MCF 10A (cell line): ENCODE measurements at places on chromosomes 6 and 20. TPM values are rescaled to one million over a fixed set of nuclear protein-coding genes. Genes with fewer than 3 reads are reported as not detected.

Gene ESF1
- total RNA-seq, result 17.4 and 21.2 TPM in 2 replicates

Gene GHRH
- not detected in 2 replicates for total RNA-seq

Gene OCSTAMP
- total RNA-seq, result not detected in 2 replicates

Gene ENPP5
- 0.07 TPM in 1 of 2 replicates, not detected in the other for total RNA-seq

Gene CFAP61
- total RNA-seq, result 1.4 and 1.5 TPM in 2 replicates

Gene RALGAPA2
- total RNA-seq, result 9.8 and 12.1 TPM in 2 replicates

Gene BPI
- not detected in 2 replicates for total RNA-seq

Gene TFAP2A
- total RNA-seq, result 78.2 and 87.4 TPM in 2 replicates

Gene FAM83C
- not detected in 2 replicates for total RNA-seq

Gene BEND6
- total RNA-seq, result 2.1 and 4.2 TPM in 2 replicates

Gene APOBEC2
- not detected in 2 replicates for total RNA-seq

Gene MED20
- total RNA-seq, result 27.6 and 29.2 TPM in 2 replicates

Gene LAMA2
- 2.2 and 3.9 TPM in 2 replicates for total RNA-seq

Gene PGBD1
- total RNA-seq, result 2.5 and 2.9 TPM in 2 replicates

Gene ELOVL5
- 56.6 and 58.3 TPM in 2 replicates for total RNA-seq

Gene CEP57L1
- total RNA-seq, result 16.7 and 18.9 TPM in 2 replicates

Gene DDAH2
- 8.5 and 13.5 TPM in 2 replicates for total RNA-seq

Gene CHMP4B
- 77.6 and 95.2 TPM in 2 replicates for total RNA-seq

Gene PSORS1C1
- 7.7 and 11.7 TPM in 2 replicates for total RNA-seq

Gene TREM2
- 0.42 and 0.63 TPM in 2 replicates for total RNA-seq

Gene FOXQ1
- 5.6 and 6.9 TPM in 2 replicates for total RNA-seq

Gene IMPG1
- total RNA-seq, result not detected in 2 replicates

Gene ASIP
- not detected in 2 replicates for total RNA-seq

Gene BTNL2
- total RNA-seq, result not detected in 2 replicates

Gene OR12D3
- total RNA-seq, result not detected in 2 replicates

Gene MAP3K4
- 30.9 and 38.7 TPM in 2 replicates for total RNA-seq

Gene EFCAB8
- not detected in 2 replicates for total RNA-seq

Gene SLC17A1
- not detected in 2 replicates for total RNA-seq

Gene PRSS16
- 22.8 and 27.9 TPM in 2 replicates for total RNA-seq

Gene PTK7
- total RNA-seq, result 42.6 and 48.4 TPM in 2 replicates

Gene VGLL2
- not detected in 2 replicates for total RNA-seq

Gene CTAGE9
- not detected in 2 replicates for total RNA-seq

Gene IL20RA
- total RNA-seq, result 0.23 and 0.37 TPM in 2 replicates

Gene HMGN3
- 18.7 and 36.5 TPM in 2 replicates for total RNA-seq

Gene APOM
- total RNA-seq, result 5.0 and 5.2 TPM in 2 replicates

Gene CALHM6
- not detected in 2 replicates for total RNA-seq

Gene SLC35D3
- not detected in 2 replicates for total RNA-seq

Gene NKAIN2
- 2.7 and 4.9 TPM in 2 replicates for total RNA-seq

Gene CDH4
- total RNA-seq, result 25.0 and 44.8 TPM in 2 replicates

Gene SSTR4
- total RNA-seq, result not detected in 2 replicates

Gene EMILIN3
- not detected in 2 replicates for total RNA-seq

Gene PNPLA1
- 0.27 TPM in 1 of 2 replicates, not detected in the other for total RNA-seq

Gene NMBR
- not detected in 2 replicates for total RNA-seq

Gene MCCD1
- not detected in 2 replicates for total RNA-seq

Gene PRPH2
- total RNA-seq, result not detected in 2 replicates

Gene ALDH5A1
- 1.7 and 2.0 TPM in 2 replicates for total RNA-seq

Gene TSPO2
- not detected in 2 replicates for total RNA-seq

Gene PAQR8
- total RNA-seq, result 1.8 and 1.9 TPM in 2 replicates

Gene BMP7
- total RNA-seq, result not detected in 2 replicates

Gene MATN4
- total RNA-seq, result 0.20 TPM in 1 of 2 replicates, not detected in the other

Gene PLN
- total RNA-seq, result not detected in 2 replicates

Gene TXLNB
- total RNA-seq, result not detected in 2 replicates

Gene LST1
- total RNA-seq, result not detected in 2 replicates

Gene FAM217A
- total RNA-seq, result not detected in 2 replicates

Gene BPIFA2
- not detected in 2 replicates for total RNA-seq

Gene JPH2
- 11.1 and 14.7 TPM in 2 replicates for total RNA-seq

Gene KCNG1
- total RNA-seq, result 24.8 and 30.6 TPM in 2 replicates

Gene NTSR1
- 4.5 and 6.2 TPM in 2 replicates for total RNA-seq
